ENCODE measurements at places on chromosomes 3 and 15. TPM values are rescaled to one million over a fixed set of nuclear protein-coding genes. Genes with fewer than 3 reads are reported as not detected.

HYAL1 gene
- not detected for total RNA-seq

CMTM7 gene
- total RNA-seq: 16.3 TPM

SCAANT1 gene
- total RNA-seq: not detected

CCRL2 gene
- not detected for total RNA-seq

C3orf20 gene
- not detected for total RNA-seq

GORASP1 gene
- 21.0 TPM for total RNA-seq

BFSP2 gene
- total RNA-seq: 0.41 TPM

GOLGA8G gene
- total RNA-seq: not detected

SPRED1 gene
- 31.9 TPM for total RNA-seq

SI gene
- total RNA-seq: not detected

EFCAB12 gene
- not detected for total RNA-seq

TMCO5A gene
- total RNA-seq: not detected
